ENCODE measurements at places on chromosomes 1 and 21.

GRCh38 chr1:56139836-56140235, 439.5 kb downstream of the PLPP3 start:
- DNase-seq: no peak

DNA sequence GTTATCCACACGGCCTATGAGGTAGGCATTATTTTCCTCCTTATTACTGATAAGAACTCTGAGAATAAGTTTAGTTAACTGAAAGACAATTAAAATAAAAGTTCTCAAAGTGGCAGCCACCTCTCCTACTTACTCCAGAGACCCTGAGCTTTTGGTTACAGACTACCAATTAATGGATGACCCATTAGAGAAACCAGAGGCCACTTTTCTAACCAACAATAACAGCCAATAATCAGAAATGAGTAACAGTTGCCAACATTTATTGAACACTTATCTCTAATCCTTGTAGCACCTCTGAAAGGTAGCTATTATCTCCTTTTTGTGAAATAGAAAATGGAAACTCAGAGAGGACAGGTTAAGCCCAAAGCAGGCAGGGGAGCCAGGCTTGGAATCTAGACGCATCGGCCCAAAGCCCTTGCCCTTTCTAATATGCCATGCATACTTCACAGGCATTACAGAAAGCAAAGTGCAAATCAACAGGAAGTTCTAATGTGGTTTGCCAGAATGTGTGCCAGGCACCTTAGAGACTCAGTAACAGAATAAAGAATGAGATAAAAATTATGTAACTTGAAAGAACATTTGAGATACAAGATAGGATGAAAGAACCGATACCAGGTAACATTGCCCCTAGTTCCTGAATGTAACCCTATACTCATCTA, 50.0 kb downstream of the BEND5 start:
- DNase-seq: no peak

DNA sequence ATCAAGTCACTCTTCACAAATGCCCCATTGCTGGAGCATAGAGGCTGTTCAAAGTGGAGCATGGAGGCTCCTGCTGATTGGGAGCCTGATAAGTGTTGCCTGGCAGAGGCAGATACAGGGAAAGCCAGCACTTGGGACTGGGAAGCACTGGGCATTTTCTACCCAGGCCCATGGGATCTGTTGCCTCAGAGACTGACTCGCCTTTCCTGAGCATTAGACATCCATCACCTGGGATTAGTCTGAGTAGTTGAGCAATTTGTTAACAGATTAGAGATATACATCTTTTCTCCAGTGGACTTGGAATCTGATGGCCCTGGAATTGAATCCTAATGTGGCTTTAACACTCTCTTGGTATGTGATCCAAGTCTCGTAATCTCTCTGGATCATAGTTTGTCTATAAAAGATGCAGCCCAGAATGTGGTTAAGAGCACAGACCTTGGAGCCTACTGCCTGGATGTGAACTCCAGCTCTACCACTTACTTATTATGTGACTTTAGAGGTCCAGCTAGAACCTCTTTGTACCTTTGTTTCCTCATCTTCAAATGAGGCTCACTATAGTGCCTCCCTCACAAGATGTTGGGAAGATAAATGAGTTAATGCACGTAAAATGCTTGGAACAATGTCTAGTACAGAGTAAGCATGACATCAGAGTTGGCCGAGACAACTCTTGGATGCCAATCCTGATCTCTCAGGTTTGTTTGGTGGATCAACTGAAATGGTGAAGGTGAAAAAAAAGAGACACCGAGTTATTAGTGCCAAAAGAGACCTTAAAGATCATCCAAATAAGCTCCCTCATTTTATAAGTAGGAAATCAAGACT, 38.3 kb upstream of the NRDC start:
- no peak for DNase-seq

GRCh38 chr1:94335950-94336349, 82.2 kb upstream of the ABCD3 start:
- DNase-seq: peak; percentile 36

DNA sequence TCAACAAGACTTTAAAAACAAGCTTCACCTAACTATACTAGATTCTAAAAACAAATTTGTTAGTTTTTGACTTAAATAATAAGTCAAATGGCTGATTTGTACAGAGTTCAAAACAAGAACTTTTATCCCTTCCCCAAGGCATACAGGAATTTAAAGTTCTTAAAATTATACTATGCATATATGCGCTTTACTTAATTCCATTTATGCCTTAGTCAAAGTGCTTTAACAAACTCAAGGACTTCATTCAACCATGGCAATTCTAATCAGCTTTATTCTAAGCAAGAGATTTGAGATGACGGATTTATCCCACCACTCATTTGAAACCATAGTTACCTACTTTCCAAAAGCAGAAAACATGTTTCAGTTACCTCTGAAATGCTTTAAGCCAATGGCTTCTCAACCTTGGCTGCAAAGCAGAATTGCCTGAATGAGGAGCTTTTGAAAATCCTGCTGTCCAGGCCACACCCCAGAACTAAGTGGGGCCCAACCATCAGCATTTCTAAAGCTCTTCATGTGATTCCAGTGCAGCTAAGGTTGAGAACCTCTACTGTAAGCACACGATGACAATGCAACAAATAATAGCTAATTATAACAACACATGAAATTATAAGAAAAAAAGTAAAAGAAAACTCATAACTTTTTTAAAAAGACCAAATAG, 44.6 kb downstream of the TTLL7 start:
- DNase-seq: no peak

DNA sequence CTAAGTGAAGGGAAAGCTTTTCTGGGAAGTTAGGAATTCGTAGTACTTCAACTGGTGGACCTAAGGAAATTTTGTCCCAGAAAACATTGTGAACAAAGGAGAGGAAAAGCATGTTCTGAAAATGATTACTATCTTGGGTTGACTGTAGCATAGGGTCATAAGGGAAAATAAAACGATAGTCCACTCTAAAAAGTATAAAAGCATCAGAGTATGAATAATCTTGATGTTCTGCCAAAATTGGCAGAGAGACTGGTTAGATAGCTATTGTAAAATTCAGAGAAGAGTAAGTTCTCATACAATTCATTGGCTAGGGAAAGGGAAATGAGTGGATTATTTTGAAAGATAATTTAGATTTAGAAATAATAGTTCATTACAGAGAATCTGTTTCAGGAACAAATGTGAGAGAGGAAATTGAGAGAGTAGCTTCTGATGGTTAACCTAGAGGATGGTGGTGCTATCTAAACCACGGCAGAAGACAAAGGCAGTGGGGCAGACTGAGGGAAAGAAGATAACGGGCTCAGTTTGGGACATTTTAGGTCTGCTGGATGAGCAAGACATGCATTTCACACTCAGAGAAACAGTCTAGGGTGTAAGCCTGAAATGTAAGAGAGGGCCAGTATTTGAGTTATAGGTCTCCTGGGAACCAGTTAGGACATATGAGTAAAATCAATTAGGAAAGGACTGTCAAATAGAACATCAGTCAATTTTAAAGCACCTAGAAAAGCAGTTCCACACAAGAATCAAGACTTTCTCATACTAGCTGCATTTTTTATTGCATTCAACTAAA, 799.3 kb upstream of the CXADR start:
- no peak for DNase-seq

GRCh38 chr21:17532292-17532691, 19.4 kb downstream of the CXADR start:
- DNase-seq: no peak

- peak; percentile 72 for DNase-seq
Measured at GRCh38 chr21:34545079-34545884, 33.3 kb upstream of the KCNE1 start.

GRCh38 chr1:162323023-162323422, 53.6 kb downstream of the SPATA46 start:
- no peak for DNase-seq

- no peak for DNase-seq
Measured at GRCh38 chr1:62903982-62904855, 120.3 kb downstream of the ATG4C start.

DNA sequence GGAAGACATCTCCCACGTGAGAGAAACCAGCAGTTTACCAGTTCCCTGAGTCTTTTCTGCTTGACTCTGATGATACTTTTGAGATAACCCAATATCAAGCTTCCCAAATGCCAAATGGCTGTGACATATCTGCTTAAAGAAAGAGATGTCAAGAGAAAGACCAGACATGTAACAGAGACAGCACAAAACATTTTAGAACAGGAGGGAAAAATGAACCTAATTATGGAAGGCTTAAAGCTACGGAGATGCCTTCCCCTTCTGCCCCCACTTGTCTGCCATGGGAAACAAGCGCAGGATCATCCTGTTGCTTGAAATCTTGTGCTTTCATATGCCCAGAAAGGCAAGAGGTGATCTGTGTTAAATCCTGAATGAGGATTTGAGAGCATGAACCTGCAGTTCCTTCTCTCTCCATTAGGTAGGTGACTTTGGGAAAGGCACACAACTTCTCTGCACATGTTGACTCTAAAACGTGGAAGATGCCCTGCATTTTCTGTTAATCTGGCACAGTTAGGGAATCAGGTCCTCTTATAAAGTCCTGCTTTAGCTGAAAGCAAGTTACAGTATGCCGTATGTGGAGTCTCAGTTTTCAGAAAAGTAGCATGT, 46.7 kb upstream of the MTR start:
- no peak for DNase-seq

DNA sequence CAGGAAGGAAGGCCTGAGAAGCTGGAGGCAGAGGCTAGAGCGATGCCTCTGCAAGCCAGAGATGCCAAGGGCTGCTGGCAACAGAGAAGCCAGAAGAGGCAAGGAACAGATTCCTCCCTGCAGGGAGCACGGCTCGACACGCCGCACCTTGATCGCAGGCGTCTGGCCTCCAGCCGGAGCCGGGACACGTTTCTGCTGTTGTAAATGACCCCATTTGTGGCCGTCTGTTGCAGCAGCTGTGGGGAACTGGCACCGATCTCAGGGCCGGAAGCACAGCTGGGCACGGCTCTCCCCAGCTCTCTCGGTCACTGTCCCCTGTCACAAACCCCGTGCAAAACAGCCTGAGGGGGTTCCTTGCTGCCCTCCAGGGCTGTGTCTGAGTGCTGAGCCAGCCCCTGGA, 59.6 kb downstream of the SIK1 start:
- no peak for DNase-seq

DNA sequence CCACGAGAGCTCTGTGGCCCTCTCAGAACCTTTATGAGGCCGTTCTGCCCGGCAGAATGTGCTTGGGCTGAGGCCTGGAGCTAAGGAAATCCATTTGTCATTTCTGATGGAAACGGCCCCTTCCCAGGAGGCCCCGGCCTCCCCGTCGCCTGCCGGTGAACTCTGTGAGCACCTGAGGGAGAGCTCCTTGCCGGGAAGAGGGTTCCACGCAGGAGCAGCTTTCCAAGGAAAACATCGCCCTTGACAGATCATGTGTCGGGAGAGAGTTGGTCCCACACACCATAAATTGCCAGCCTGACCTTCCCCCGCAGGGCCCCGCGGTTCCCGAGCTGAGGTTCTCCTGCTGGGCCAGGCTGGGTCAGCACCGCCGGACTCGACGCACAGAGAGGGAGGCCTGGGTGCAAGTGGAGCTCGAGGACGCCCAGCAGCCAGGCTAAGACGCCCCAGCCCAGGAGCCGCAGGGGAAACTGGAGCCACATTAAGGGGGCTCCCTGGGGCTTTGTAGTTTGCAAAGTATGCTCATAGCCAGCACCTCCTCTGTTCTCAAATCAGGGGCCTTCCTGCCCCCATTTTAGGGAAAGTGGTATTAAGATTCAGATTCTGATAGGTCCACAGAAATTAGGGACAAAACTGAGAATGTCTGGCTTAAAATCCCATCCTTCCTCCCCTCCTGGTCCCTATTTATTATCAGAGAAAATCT, 239.5 kb downstream of the FOXD2 start:
- DNase-seq: no peak

DNA sequence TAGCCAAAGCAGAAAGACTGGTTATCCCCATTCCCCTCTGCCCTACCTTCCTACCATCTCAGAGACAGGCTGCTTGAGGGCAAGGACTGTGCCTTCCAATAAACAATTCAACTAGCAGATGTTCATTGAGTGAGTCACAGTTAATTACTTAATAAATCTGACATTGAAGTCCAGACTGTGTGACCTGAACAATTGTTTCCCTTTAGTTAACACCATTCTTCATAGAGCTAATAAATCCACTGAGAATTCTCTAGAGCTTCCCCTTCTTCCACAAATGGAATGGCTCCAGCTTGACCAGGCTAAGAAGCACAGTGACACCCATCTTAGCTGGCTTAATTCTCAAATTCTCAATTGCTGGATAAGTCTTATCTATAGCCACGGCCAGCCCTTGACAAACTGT, 61.9 kb upstream of the GJA5 start:
- DNase-seq: no peak

DNA sequence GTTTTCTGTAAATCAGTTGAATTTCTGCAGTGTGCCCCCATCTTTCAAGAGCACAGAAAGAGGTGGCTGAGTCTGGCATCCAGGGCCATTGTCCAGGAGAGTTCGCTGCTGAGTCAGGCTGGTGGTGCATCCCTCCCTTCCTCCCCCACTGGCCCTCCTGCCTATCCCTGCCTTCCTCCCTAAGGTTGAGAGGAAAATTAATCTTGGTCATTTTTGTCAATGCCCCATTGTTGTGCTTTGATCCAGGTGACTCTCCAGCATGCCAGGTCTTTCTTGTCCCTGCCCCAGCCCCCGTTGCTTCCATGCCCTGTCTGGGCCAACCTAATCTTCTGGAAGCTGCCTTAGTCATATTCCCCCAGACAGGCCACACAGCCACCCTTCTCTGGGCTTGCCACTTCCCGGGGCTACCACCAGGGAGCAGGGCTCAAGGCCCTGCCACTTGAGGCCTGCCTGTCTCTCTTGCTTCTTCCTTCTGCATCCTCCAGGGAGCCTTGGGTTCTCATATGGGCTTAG, 26.6 kb downstream of the PROK1 start:
- no peak for DNase-seq

DNA sequence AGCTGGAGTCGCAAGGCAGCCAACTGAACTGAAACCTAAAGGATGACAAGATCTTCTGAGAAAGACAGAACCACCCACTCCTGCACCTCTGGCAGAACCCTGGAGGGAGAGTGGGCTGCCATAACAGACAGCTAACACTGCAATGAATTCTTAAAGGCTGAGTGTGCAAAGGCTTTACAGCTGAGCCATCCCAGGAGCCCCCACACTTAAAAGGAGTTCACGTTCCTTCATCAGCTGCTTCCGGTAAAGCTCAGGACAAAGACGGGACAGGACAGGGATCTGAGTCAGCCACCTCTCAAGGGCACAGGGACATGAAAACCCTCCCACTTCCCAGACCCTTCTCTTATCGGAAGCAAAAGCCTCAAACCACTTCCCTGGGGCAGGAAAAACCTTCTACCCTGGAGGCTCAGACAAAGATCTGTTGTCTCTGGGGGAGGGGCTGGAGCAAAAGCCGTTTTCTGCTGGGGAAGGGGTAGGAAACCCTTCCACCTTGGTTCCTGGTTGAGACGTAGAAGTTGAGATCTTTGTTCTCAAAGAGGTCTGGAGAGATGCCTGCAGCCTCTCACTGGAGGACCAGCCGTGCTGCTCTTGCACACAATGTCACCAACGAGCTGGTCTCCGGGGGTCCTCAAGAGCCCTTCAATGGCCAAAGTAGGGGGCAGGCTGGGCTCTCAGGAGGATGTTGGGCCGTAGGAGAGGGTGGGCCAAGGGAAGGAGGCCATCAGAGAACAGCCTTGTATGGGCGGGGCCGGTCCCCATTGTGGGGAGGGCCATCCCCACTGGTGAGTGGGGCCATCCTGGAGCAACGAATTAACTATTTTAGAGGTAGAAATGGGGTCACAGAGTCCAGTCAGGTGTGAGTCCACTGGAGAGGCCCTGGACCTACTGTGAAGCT, 452.4 kb downstream of the PTPRU start:
- DNase-seq: no peak

GRCh38 chr1:191697556-191697955, 460.7 kb upstream of the RGS18 start:
- no peak for DNase-seq

Measured in GF-D8 (cell line).